ENCODE measurements at places on chromosomes 2 and 18.

DNA sequence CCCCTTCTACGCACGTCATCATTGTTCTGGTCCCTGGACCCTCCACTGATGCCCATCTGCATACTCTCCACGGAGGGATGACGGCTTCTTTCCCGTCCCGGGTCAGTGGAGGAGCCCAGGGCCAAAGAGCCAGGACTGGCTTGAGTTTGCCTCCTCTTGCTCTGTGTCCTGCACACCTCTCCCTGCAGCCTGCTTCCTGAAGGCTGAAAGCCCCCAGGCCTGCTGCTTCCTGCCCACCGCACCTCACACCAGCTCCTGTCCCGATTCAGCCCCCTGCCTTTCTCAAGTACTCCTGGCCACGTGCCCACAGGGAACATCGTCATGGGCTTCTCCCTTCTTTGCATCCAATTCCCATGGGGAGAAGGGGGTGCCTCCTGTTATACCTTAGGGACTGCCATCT is 7.1 kb downstream of the ADCY3 start:
- peaks cover 39% of the 10 kb centered on the region for H3K36me3 ChIP-seq
- no peak overlapping the region for H3K27ac ChIP-seq
- no peak overlapping the region for H3K4me3 ChIP-seq
- H3K27me3 ChIP-seq = no peaks in the 10 kb centered on the region
- ATAC-seq = no peak

DNA sequence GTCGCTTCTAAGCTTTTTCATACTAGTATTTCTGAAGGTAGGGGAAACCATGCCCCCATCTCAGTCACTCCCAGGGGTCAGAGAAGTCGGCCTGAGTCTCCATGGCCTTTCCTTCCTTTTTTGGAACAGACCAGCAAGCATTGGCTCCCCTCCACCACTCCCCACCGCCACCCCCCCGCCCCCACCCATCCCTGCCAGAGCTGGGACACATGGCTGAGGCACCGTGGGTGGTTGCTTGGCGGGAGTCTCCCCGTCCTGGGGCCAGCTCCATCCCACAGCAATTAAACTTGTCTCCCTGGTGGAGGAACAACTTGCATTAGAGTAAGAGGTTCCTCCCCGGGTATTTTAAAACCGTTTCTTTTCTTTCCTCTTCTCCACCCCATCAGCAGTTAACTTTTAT is 100.8 kb upstream of the TFPI start:
- H3K36me3 ChIP-seq = no peaks in the 10 kb centered on the region
- H3K27ac ChIP-seq = no peak overlapping the region
- no peaks in the 10 kb centered on the region for H3K27me3 ChIP-seq
- no peaks in the 10 kb centered on the region for H3K4me1 ChIP-seq

- ATAC-seq = no peak
- H3K36me3 ChIP-seq = no peaks in the 10 kb centered on the region
- no peak overlapping the region for H3K4me3 ChIP-seq
- no peaks in the 10 kb centered on the region for H3K4me1 ChIP-seq
- no peak overlapping the region for H3K27ac ChIP-seq
Observed at GRCh38 chr2:1022178-1022577, 71.5 kb downstream of the SNTG2 start.

DNA sequence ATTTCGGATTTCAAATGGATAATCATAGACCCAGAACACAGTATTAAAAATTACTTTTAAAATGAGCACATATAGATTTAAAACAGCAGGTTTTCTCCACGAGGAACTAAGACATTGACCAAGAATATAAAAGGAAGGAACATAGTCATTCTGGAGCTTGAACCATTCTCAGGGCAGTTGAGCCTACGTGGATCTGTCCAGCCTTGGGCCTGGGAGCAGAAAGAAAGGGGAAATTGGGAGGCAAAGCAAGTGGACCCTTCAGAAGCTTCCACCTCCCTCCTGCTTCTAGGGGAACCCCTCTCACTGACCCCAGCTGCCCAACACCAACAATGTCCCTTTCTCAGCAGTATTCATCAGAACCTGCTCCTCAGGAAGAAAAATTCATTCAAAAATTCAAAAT is 31.4 kb upstream of the TTC39C start:
- H3K27ac ChIP-seq = peak overlapping the region; percentile 30
- no peaks in the 10 kb centered on the region for H3K36me3 ChIP-seq
- peak overlapping the region; percentile 6 for H3K4me3 ChIP-seq
- H3K27me3 ChIP-seq = no peaks in the 10 kb centered on the region

- no peaks in the 10 kb centered on the region for H3K4me1 ChIP-seq
- H3K27me3 ChIP-seq = no peaks in the 10 kb centered on the region
- no peak for ATAC-seq
- no peaks in the 10 kb centered on the region for H3K36me3 ChIP-seq
- no peak overlapping the region for H3K27ac ChIP-seq
- no peak overlapping the region for H3K4me3 ChIP-seq
Observed at GRCh38 chr18:25057491-25058050, 294.4 kb downstream of the ZNF521 start.

- no peak for ATAC-seq
- no peaks in the 10 kb centered on the region for H3K36me3 ChIP-seq
- no peaks in the 10 kb centered on the region for H3K27me3 ChIP-seq
- no peak overlapping the region for H3K4me3 ChIP-seq
- no peak overlapping the region for H3K27ac ChIP-seq
Observed at GRCh38 chr18:43049021-43049420, 66.5 kb downstream of the RIT2 start.

- H3K4me1 ChIP-seq = peaks cover 9% of the 10 kb centered on the region
- peak overlapping the region; percentile 19 for H3K4me3 ChIP-seq
- H3K27me3 ChIP-seq = no peaks in the 10 kb centered on the region
- ATAC-seq = no peak
Observed at GRCh38 chr2:172472446-172473033, 45.2 kb downstream of the ITGA6 start.

- no peaks in the 10 kb centered on the region for H3K36me3 ChIP-seq
- no peak overlapping the region for H3K4me3 ChIP-seq
- no peaks in the 10 kb centered on the region for H3K4me1 ChIP-seq
- H3K27me3 ChIP-seq = peaks cover 17% of the 10 kb centered on the region
Observed at GRCh38 chr18:76616373-76616772, 121.3 kb upstream of the ZNF516 start.

- no peak for ATAC-seq
- H3K36me3 ChIP-seq = no peaks in the 10 kb centered on the region
- H3K27ac ChIP-seq = no peak overlapping the region
- H3K4me1 ChIP-seq = peaks cover 18% of the 10 kb centered on the region
Observed at GRCh38 chr2:54088191-54088634, 27.2 kb upstream of the ACYP2 start.

DNA sequence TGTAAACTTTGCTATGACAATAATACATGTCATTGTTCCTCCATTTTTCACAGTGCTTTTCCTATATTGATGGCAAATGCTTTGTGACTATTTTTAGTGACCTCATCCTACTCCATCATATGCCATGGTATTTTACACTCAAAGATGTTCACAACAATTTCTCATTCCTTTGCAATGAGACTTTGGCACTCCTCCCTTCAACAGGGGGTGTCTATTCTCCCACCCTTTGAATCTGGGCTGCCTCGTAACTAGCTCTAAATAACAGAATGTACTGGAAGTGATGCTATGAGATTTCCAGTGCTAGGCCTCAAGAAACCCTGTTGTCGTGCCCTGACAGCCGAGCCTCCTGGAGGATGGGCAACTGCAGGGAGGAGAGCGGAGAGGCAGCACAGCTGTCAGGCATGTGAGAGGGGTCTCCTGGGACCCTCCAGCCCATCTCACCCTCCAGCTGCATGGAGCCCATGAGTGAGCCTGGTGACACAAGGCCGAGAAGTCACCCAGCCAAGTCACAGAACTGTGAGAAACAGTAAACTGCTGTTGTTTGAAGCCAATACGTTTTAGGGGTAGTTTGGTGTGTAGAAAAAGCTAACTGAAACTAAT is 103.1 kb upstream of the APCDD1 start:
- H3K4me1 ChIP-seq = no peaks in the 10 kb centered on the region
- H3K27ac ChIP-seq = no peak overlapping the region
- no peaks in the 10 kb centered on the region for H3K27me3 ChIP-seq
- H3K36me3 ChIP-seq = no peaks in the 10 kb centered on the region

DNA sequence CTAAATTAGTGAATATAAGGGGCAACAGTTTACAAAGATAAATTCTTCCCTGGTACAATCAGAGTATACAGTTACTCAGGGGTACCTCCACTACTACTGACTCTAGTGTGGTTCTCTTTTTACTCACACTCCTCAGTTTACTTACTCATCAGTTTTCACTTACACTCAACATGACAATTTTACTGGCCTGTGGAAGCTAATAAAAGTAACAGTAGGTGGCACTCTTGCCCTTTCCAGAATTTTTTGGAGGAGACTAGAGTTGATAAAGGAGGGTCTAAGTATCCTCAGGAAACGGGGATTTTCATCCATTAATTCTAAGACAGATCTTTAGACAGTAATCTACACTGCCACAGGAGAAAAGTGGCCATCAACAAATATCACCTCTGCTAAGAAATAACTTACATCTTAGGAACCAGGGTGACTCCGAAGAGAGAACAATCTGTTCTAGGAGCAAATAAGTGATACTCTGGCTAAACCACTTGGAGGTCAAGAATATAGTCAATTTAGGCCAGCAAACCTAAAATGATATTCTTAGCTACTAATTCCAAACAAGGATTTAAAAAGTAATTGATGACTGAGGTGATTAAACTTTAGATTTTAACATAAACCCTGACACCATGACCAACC is 61.3 kb downstream of the ATL2 start:
- no peak overlapping the region for H3K4me3 ChIP-seq
- H3K36me3 ChIP-seq = peaks cover 89% of the 10 kb centered on the region
- peak; percentile 100 for ATAC-seq

- H3K4me1 ChIP-seq = no peaks in the 10 kb centered on the region
- no peak for ATAC-seq
- no peak overlapping the region for H3K4me3 ChIP-seq
- no peaks in the 10 kb centered on the region for H3K36me3 ChIP-seq
- no peaks in the 10 kb centered on the region for H3K27me3 ChIP-seq
Observed at GRCh38 chr2:212922701-212923100, 228.7 kb downstream of the IKZF2 start.

All from activated T-helper 17 cell treated with anti-CD3 and anti-CD28 coated beads, Interleukin-2, amount 50 U/mL, for 72 hours (primary cell).